Stimulated activated CD4-positive, alpha-beta T cell treated with anti-CD3 and anti-CD28 coated beads, Interleukin-12 subunit alpha, Interleukin-12 subunit beta, amount 100 ng/mL, for 4 hours (primary cell): ENCODE measurements at places on chromosomes 4 and X.

DNA sequence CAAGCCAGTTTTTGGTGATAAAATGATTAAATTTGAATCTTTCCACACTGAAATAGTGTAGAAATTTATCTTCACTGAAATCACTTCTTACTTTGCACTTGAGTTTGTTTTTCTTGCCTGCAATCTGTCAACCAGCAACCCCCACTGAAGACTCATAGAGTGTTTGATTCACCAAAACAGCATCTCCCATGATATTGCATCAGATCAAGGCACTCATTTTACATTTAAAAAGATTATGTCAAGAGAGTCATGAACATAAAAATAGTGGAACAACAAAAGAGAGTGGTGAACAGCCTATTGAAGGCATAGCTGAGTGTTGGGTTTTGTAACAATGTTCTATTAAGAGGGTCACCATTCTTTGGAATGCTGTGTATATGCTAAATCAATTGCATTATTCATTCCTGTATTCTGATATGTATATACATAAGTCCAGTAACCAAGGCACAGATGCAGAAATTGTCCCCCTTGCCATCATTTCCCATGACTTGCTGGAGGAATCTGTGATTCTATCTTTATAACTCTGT is 1934.9 kb downstream of the ARAP2 start:
- no peak for DNase-seq

GRCh38 chr4:79862821-79863220 is 210.2 kb downstream of the ANTXR2 start:
- no peak for DNase-seq

- DNase-seq, result no peak
Measured at GRCh38 chr4:51845711-51846110, 2.8 kb downstream of the DCUN1D4 start.

- DNase-seq, result no peak
Measured at GRCh38 chr4:108622022-108622421, 1.6 kb downstream of the RPL34 start.

DNA sequence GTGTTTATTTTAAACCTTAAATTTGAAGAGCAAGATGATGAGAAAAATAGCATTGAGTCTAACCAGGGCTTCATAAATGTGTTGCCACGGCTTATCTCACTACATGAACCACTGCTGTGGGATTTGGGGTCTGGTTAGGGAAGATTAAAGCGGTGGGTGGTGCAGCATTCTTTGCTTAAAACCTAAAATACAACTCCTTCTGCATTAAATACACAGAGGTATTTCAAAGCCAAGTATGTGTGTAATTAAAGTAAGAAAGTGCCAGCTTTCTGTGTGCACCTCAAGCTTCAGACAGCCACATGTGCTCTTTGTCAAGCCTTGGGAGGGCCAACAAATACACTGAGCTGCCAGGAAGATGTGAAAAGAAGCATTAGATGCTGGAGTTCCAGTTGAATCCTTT is 128.0 kb downstream of the CPE start:
- no peak for DNase-seq

DNA sequence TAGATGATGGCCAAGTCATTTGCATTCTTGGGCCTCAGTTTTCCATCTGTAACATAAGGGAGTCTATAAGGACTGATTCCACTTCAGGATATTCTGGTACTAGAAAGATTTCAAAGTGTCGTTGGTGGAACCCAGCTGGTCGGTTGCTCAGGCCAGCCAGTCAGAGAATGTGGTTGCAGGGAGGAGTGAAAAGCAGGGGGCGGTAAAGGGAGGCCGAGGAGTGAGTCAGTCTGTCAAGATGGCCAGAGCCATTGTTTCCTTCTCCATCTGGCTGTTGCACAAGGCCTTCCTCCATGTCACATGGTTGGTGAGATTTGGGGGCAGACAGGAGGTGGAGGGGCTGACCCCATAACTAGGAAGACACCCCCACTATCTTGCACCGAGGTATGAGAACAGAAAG is 38.2 kb downstream of the STARD8 start:
- no peak for DNase-seq

DNA sequence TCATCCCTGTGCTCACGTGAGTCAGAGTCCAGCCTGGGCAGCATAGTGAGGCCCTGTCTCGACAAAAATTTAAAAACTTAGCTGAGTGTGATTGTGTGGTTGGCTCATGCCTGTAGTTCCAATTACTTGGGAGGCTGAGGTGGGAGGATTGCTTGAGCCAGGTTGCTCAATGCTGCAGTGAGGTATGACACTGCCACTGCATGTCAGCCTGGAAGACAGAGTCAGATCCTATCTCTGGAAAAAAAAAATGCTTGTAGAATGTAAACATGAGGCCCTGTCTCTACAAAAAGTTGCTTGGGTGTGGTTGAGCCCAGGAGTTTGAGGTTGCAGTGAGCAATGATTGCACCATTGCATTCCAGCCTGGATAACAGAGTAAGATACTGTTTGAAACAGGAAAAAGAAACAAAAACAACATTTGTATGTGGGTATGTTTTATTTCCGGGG is 11.3 kb upstream of the YTHDC1 start:
- no peak for DNase-seq

DNA sequence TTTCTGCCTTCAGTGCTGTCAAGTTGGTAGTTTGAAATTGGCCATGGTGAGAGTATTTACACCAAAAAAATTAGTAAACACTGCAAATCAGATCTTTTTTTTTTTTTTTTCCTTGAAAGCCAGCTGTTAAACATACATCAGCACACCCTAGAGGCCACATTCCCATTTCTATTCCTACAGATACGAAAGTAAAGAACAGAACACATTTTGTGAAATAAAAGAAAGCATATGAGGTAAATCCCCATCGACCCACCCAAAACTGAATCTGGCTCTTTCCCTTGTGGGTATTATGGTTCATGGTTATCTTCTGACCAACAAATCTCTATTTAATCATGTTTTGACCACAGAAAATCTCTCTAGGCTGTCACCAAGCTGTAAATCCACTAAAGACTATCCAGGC is 41.8 kb upstream of the AP1AR start:
- DNase-seq, result no peak

- DNase-seq, result no peak
Measured at GRCh38 chr4:186345184-186345583, 79.2 kb downstream of the F11 start.

DNA sequence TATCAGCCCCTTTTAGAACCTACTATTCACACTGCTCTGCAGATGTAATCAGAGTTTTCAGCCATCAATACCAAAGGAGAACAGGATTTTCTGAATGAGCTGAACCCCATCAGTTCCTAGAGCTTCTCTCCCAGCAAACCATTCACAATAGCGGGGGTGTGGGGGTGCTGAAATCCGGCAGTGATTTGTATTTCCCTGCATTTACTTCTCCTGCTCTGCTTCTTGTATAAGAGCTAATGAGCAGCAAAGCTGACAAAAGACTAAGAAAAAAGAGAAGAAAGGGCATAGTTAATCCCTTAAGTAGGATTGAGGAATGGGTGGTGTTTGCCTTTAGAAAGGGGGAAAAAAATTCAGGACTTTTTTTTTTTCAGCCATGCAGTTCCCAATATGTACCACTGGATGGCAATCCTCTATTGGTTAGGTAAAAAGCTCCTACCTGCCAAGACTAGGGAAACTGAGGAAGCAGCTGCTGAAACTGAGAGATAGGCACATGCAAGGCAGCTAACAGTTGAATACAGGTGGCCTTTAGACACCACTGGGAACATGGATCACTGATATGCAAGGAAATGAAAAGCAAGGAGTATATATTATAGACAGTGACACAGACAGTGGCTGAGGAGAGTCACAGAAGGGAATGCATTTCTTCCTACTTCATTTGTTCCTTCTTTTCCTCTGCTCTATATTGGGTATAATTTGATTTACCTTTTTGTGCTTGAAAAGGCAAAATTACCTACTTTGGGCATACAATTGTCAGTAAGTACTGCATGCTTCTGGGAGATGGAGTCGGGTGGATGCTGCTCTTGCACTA is 217.9 kb downstream of the HS6ST2 start:
- DNase-seq, result no peak

DNA sequence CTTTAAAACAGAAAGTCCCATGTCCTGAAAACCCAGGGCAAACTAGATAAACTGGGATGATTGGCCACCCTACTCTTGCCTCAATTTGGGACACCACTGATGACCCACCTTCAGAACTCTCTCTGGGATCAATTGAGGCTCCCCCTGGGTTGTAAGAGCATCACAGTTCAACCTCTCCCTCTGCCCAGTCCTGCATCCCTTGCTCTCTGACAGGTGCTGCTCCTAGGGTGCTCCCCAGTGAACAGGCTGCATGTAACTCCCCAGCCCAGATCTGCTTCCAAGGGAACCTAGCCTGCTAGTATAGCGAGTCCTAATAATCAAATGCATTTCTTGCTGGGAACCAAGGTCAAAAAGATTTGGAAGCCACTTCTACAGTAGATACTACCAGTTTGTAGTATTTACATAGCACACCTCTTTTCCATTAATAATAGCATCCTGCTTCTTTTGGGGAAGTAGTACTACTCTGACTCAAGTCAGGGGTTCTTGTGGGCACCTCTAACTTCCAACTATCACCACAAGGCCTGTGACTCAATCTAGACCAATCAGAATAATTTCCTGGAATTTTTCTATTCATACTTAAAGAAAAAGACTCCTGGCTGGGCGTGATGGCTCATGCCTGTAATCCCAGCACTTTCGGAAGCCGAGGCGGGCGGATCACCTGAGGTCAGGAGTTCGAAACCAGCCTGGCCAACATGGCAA is 42.1 kb upstream of the SPINK2 start:
- DNase-seq, result no peak

DNA sequence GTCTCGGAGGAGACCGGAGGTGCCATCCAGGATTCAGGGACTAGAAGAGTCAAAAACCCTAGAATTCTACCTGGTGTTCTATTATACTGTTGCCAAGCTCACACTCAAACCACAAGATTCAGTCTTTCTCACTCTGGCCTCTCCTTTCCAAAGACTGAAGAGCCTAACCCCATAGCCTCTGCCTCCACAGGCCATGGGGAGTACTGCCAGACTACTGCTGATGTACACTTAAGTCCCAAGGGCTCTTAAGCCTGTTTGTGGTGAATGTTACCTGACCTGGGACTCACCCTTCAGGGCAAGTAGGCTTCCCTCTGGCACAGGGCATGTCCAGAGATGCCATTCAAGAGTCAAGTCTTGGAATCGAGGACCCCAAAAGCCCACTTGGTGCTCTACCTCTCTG is 58.9 kb upstream of the IRS4 start:
- no peak for DNase-seq

DNA sequence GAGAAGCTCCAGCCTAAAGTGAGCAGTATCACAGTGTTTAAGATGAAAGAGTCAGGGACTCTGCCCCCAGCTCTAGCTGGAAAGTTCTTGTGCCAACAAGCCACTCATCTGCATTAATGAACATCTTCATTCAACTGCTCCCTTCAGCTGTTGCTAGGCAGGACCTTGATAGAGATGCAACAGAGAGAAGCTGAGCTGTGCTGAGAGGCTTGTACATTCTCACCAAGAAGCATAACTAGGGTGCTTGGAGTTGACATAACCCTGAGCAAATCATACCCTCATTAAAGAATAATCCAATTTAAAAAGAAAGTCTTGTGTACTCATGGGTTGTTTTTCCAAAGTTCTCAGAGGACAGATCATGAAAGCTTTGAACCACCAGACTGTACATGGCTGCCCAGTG is 63.2 kb downstream of the ATXN3L start:
- DNase-seq, result no peak

DNA sequence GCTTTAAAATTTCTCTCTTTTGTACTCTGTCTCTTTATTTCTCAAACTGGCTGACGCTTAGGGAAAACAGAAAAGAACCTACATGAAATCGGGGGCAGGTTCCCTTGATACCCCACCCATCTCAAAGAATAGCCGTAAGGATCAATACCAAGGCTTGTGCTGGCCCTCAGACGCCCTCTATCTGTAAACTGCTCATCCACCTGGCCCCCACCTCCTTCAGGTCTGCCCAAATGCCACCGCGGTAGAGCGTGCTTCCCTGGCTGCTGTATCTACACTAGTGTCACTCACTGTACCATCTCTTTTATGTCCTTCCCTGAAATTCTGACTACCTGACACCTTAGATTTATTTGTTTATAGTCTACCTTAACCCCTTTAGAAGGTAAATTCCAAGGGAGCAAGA is 62.8 kb downstream of the SMIM20 start:
- no peak for DNase-seq
